ENCODE measurements at places on chromosomes 5 and 9. TPM values are rescaled to one million over a fixed set of nuclear protein-coding genes. Genes with fewer than 3 reads are reported as not detected.

TRPM6 gene
- total RNA-seq, result 44.1 TPM

LMX1B gene
- total RNA-seq, result 0.13 TPM

GRCh38 chr9:99024959-99025358 is 80.0 kb upstream of the TGFBR1 start:
- no peak for DNase-seq

DNA sequence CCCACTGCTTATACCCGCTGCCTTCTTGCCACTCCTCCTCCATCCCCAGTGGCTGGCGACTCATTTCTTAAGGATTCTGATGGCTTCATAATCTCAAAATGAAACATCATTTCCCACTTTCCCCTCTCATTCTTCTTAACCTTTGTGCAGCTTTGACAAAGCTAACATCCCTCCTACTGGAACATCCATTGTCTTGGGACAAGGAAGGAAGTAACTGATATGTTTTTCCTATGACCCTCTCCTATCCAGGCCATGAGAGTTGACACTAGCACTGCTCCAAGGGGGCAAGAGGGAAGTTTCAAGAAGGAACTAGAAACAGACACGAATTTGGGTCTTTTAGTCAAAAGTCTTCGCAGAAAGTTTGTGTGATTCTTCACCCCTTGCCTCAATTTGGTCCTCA is 71.7 kb upstream of the SNX2 start:
- DNase-seq, result no peak

DNA sequence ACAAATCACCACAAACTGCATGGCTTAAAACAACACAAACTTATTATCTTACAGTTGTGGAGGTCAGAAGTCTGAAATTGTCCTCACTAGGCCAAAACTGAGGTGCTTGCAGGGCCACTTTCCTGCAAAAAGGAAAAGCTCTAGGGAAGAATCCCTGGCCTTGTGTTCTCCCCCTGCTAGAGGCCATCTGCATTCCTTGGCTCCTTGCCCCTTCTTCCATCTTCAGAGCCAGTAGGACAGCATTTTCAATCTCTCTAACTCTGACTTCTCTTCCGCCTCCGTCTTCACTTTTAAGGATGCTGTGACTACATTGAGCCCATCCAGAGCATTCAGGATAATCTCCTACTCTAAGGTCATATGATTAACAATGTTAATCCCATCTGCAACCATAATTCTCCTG is 236.6 kb downstream of the CDK5RAP2 start:
- no peak for DNase-seq

DNA sequence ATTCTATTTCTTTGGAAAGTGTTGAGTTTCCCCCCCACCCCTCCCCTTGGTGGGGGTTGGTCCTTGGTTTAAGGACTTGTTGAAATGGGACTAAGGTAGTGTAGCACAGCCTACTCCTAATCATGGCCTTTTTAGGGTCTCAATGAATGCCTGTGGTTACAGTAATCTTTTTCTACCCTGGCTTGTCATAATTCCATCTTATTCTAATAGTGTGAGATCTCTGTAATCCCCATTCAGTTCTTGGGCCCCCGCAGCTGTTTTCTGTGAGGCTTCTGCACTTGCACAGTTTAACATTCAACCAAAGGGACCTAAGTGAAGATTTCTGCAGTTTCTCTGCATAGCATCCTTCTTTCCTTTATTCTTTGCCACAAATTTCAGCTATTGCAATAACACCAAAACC is 30.7 kb downstream of the TNFSF15 start:
- no peak for DNase-seq

- DNase-seq, result no peak
Observed at GRCh38 chr9:7671847-7672246, 127.7 kb downstream of the DMAC1 start.

- DNase-seq, result peak; percentile 25
Observed at GRCh38 chr5:112174959-112175594, 244.0 kb downstream of the EPB41L4A start.
